Skin of body (tissue), 3 donors: ENCODE measurements at places on chromosomes 11 and 22. TPM values are rescaled to one million over a fixed set of nuclear protein-coding genes. Genes with fewer than 3 reads are reported as not detected.

Gene PATE2
- total RNA-seq = not detected

Gene SHISA8
- total RNA-seq = not detected

Gene MMP27
- 6.7 TPM for total RNA-seq

Gene FXYD6
- 30.3 TPM for total RNA-seq

Gene PUS3
- total RNA-seq = 7.8 TPM

Gene DEPDC7
- total RNA-seq = 6.0 TPM

Gene BID
- 12.9 TPM for total RNA-seq

Gene KRTAP5-7
- total RNA-seq = 0.89 TPM

Gene POU2AF2
- total RNA-seq = not detected

Gene LUZP2
- 4.6 TPM for total RNA-seq

Gene SCN4B
- 3.1 TPM for total RNA-seq

Gene OTOG
- under 0.01 TPM for total RNA-seq

Gene OR2D2
- total RNA-seq = not detected

Gene SLC22A12
- not detected for total RNA-seq

Gene VSIG2
- total RNA-seq = 0.20 TPM

Gene APOA1
- total RNA-seq = 1.6 TPM

Gene MMP7
- total RNA-seq = 3.6 TPM

GRCh38 chr22:48706934-48707762 is 1120.5 kb downstream of the BRD1 start:
- DNase-seq = no peak

- peak; percentile 62 for DNase-seq
These were observed 119.8 kb downstream of the CSTPP1 start for GRCh38 chr11:47056261-47056915.

DNA sequence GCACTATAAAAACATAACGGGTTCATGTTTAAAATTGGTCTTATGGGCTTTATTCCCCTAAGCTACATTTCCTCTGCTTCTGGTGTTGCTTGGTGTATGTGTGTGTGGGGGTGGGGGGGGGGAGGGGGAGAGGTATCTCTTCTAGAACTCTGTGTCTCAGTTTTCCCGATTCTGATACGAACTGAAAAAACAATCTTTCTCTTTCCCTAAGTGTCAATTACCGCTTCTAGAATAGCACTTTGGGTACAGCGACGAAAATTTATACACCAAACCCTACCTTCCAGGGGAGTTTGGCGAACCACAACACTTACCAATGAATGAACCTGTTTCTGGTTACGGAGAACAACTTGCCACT is 636 bp downstream of the NUP160 start:
- DNase-seq = no peak

- no peak for DNase-seq
These were observed 17.0 kb downstream of the THY1 start for GRCh38 chr11:119406005-119406404.

- DNase-seq = no peak
These were observed 13.2 kb downstream of the NAA40 start for GRCh38 chr11:63951779-63952536.

DNA sequence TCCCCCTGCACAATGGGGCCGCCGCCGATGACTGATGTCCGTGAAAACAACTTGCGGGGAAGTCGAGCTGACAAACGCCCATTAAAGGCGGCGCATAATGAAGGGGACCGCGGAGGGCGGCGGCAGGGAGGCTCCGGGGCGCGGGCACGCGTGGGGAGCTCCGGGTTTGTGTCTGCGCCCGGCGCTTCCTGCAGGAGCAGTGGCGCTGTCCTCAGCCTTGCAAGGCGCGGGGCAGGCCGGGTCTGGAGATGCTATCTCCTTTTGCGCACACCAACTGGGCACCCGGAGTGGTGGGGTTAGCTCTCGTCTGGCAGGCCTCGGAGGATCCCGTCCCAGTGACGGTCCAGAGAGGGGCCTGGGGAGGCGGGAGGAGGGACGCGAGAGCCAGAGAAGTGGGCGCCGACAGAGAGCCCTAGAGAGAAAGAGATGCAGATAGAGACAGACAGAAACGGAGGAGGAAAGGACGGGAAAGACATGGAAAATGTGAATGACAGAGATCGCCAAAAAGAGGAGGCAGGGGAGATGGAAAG is 390 bp upstream of the FGF3 start:
- no peak for DNase-seq

DNA sequence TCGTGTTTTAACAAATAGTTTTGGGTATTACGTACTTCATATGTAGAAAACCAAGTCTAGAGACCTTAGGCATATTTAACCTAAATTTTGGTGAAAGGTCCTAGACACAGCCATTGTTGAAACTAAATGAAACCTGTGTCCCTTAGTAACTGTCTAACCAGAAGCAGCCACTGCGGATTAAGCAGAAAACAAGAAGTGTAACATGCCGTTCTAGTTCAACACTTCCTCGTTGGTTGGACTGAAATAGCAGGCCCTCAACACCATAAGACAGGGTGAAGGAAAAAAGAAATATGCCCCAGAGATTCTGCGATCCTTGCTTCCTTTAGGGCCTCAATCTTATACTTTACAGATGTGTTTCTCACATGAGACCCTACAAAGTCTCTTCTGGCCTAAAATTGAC is 2.0 kb downstream of the NAA40 start:
- no peak for DNase-seq

GRCh38 chr11:30825723-30826122 is 239.6 kb upstream of the MPPED2 start:
- DNase-seq = no peak

DNA sequence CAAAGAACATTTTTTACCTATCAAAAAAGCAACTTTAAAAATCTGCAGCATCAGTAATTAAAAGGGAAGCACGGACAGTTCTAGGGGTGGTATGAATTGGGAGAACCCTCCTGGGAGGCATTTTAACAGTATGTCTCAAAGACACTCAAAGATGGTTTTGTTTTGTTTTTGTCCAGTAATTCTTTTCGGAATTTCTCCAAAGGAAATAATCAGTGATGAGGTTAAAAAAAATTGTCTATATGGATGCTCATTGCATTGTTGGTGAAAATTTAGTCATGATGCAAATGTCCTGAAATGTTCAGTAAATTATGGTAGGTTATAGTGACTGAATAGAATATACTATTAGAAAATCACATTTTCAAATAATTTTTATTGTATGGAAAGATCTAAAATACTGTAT is 115.1 kb downstream of the ATXN10 start:
- DNase-seq = no peak

GRCh38 chr22:38320605-38321402 is 3.6 kb upstream of the CSNK1E start:
- DNase-seq = no peak

DNA sequence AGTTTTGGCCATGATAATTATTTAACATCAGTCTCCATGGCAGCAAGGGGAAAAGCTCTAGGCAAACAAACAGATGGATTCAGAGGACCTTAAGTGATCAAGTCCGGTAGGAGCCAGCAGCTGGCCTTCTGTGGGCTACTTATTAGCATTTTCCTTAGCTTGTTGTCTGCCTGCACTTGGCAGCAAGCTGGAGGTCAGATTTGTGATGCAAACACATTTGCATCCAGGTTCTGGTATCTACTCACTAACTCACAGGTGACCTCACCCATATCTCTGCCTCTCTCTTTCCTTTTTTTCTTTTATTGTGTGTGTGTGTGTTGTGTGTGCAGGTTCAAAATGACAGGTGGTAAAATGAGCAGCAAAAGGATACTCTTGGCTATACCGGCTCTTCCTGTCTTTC is 32.3 kb downstream of the ARHGAP42 start:
- DNase-seq = peak; percentile 22

GRCh38 chr22:18057568-18058209 is 20.1 kb upstream of the PEX26 start:
- DNase-seq = peak; percentile 35

DNA sequence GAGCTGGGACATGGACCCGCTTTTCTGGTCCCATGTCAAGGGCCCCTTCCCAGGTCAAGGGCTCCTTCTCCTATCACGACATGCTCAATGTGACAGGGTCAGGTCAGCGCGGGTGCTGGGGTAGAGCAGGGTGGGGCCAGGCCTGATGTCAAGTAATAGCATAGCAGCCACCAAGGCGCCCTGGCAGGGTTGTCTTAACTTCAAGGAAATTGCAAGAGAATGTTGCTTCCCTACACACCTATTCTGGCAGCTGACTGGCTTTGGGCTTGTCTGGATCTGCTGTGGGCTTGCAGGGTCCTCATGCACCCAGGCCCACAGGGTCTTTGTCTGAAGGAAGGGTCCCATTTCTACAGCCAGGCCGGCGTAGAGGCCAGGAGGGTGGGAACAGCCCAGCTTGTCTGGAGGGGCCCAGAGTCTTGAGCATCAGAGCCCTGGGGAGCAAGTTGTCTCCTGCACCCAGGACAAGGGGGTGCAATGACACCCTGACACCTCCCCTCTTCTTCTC is 71.4 kb downstream of the BUD13 start:
- DNase-seq = no peak

DNA sequence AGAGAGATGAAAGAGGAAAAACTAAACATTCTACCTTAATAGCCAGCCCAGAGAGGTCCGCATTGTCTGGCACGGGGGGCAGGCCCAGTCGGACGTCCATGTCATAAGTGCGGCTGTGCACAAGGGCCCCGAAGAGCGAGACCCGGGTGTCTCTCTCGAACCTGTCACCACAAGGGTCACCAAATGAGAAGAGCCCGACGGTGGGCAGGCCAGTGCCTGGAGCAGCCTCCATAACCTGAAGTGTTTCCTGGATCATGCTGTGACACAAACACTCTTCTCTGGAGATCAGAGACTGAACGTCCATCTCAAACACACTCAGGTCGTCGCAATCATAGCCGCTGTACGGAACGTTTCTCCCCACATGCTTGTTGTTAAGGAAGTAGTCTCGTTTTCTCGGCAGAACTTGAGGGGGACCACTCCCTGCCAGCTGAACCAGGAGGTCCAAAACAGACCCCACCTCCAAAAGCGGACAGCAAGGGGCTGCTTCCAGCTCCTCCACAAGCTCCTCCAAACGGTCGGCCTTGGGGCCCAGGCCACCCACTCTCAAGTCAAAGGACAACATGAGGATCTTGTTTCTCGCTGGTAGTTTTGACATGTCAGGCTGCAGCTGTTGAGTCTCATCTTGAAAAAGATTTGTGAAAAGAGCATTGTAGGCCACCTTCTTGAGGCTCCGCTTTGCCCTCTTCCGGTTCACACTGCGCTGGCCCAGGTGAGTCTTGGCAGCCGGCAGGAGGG is 971 bp downstream of the TUBGCP6 start:
- no peak for DNase-seq

GRCh38 chr11:114073828-114074381 is 14.4 kb downstream of the ZBTB16 start:
- DNase-seq = no peak

DNA sequence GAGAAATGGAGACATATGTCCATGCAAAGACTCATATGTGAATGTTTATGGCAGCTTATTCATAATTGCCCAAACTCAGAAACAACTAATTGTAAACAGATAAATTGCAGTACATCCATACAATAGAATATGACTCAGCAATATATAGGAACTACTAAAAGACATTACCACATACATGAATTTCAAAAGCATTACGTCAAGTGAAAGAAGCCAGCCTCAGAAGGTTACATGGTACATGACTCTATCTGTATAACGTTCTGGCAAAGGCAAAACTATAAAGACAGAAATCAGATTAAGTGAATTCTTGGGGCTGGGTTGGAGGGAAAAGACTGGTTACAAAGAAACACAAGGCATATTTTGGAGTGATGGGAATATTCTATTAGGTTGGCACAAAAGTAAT is 7.2 kb downstream of the KCTD21 start:
- peak; percentile 38 for DNase-seq

GRCh38 chr11:64609436-64610047 is 18.5 kb downstream of the SLC22A12 start:
- DNase-seq = no peak

- DNase-seq = no peak
These were observed 15.8 kb upstream of the CELSR1 start for GRCh38 chr22:46553189-46553588.

GRCh38 chr11:64458997-64459396 is 100.0 kb downstream of the RPS6KA4 start:
- no peak for DNase-seq

GRCh38 chr11:102117472-102118113 is 7.3 kb downstream of the YAP1 start:
- DNase-seq = no peak

- DNase-seq = no peak
These were observed 9.0 kb downstream of the MTNR1B start for GRCh38 chr11:92978271-92979111.

DNA sequence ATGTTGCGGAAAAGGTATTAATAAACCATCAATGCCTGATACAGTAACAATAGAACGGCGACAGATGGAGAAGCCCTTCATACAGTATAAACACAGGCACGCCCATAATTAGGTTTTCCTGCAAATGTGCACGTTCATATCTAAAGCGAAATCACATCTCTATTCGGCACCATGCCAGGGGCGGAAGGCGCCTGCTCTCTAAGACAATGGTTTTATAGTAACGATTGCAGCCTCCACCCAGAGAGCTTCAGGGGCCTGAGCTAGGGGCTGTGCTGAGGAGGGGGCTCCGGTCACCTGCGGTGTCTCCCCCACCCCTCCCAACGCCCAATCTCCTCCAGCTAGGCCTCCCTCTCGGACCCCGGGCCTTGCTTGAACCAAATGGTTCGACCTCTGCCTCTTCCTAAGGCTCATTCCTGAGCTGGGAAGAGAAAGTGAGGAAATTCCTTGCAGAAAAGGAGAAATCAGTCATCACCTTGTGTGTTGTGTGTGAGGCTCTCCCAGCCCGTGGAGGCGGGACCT is 9.6 kb downstream of the KRTAP5-5 start:
- peak; percentile 9 for DNase-seq

DNA sequence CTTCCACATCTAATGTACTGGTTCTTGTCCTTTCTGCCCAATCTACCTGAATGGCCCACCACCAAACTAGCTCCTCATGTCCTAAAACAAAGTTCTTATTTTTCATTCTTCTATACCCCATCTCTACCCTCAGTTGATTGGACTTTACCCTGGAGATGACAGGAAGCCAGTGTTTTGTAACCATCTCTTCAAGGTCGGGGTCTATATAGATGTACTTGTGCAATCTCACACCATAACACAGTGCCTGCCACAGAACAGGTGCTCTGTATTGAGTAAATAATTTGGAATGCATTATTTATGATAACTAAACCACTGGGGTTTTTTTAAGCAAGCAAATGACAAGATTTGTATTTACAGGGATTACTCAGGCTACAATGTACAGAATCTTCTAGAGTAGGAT is 76.7 kb upstream of the FAM181B start:
- DNase-seq = no peak
